RKO (cell line): ENCODE measurements at places on chromosomes 6 and 20.

DNA sequence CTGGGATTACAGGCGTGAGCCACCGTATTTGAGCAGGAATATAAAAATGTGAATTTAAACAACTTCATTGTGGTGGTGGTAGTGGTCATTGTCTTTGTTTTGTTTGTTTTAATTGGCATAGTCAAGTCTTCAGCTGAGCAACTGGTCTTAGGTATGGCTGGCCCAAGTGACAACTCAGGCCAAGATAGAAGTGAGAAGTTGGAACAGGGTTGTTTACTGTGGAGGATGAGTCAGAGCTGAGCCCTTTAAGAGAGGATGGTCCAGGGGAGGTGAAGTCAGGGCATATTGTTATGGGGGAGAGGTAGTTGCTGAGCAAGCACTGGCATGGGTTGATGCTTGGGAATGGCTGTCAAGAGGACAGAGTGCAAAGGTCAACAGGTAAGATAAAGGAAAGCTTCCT, 308.2 kb downstream of the FARS2 start:
- no peak for DNase-seq

GRCh38 chr6:54018722-54019121, 92.5 kb upstream of the MLIP start:
- DNase-seq = no peak

DNA sequence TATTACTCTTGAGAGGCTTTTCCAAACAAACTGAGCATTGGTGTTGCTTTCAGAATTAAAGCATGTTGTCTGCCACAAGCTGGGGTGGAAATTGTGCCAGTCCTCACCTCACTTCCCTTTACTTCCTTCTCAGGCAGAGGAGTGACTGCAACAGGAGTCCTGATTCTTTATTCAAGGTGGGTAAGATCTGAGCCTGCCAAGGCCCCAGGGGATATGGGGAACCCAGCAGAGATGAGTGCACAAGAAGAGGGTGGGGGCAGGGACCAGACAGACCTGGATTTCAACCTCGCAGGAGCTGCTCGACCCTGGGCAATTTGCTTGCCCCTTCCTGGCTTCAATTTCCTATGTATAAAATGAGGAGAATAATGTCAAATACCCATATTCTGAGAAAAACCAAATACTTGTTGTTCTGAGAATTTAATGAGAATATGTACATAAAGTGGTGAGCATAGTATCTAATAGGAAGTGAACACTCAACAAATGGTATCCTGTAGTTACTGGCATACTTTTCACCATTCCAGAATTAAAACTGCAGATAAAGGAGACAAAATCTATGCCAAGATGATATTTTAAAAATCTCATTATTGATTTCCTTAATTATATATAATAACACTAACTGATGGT, 17.8 kb downstream of the MAN1A1 start:
- no peak for DNase-seq

GRCh38 chr6:17768388-17768787, 61.7 kb upstream of the NUP153 start:
- DNase-seq = peak; percentile 28

DNA sequence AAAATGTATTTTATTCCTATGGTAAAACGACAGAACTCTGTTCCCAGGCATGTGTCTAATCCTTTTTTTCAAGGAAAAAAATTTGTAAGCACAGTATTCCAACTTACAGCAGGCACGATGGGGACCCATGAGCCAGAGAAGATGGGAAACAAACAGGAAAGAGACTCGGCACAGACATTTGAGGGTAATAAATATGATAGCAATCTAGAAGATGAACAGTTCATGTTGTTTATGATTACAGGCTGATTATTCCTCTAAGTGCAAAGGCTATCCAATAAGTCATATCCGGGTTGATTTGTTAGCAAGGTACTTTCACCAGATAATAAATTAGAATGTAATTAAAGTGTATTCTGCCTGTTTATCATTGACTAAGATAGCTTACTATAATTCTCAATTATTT, 43.2 kb downstream of the PDSS2 start:
- DNase-seq = no peak

GRCh38 chr20:51869002-51869401, 66.7 kb upstream of the SALL4 start:
- no peak for DNase-seq
